ENCODE measurements at places on chromosomes 7 and 10. TPM values are rescaled to one million over a fixed set of nuclear protein-coding genes. Genes with fewer than 3 reads are reported as not detected.

DNA sequence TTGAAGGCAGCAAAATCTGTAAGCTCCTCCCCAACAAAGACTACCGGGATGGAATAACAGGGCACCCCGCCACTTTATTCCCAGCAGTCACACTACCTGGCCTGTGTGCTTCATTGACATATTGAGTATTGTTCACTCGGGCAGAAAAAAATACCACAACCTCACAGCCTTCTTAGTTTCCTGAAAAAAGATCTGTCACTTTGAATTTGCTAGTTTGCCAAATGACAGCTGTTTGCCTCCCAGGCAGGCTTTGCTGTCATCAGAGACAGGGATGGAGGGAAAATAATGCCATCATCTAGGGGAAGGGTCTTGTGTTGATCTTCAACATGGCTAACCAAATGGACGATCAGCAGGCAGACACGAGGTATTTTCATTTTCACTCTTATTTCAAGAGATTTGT is 26.9 kb downstream of the BMPER start:
- no peak for DNase-seq

- DNase-seq: no peak
Observed at GRCh38 chr7:157125376-157126223, 13.1 kb upstream of the UBE3C start.

DNA sequence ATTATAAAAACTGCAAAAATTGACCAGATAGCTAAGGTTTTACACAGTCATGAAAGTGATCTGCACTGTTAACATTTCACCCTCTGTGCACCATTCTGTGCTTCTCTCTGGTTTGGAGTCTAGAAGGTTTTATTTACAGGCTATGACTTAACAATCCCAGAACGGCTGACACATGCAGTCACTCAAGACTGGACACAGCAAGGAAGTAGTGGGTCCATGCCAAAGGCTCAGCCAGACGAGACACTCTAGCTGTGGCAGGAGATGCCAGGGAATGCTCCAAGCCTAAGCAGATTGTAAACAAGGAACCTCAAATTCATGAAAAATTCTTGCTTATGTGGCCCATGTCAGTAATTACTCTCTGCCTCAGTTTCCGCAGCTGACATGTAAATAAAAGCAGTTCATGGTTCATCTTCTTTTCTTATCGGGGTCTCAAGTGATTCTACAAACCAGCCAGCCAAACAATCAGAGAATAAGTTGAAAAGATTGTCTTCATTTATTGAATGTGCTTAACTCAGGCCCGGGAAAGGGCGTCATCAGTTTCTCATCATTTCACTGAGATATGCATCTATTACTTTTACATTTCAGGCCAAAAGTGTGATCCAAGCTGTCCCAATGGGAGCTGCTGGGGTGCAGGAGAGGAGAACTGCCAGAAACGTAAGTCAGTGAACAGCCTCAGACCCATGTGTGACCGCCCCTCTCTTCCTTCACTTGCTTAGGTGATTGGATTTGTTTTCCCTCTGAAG is 132.1 kb downstream of the EGFR start:
- DNase-seq: no peak

DNA sequence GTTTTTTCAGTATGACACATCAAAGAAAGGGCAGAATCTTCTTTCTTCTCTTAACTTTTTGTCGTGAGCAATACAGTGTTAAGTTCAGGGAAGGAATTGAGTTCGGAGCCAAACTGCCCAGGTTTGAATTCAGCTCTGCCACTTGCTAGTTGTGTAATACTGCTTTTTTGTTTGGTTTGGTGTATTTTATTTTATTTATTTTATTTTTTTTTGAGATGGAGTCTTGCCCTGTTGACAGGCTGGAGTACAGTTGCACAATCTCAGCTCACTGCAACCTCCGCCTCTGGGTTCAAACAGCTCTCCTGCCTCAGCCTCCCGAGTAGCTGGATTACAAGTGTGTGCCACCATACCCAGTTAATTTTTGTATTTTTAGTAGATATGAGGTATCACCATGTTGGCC is 539.8 kb upstream of the GALNT17 start:
- no peak for DNase-seq

DNA sequence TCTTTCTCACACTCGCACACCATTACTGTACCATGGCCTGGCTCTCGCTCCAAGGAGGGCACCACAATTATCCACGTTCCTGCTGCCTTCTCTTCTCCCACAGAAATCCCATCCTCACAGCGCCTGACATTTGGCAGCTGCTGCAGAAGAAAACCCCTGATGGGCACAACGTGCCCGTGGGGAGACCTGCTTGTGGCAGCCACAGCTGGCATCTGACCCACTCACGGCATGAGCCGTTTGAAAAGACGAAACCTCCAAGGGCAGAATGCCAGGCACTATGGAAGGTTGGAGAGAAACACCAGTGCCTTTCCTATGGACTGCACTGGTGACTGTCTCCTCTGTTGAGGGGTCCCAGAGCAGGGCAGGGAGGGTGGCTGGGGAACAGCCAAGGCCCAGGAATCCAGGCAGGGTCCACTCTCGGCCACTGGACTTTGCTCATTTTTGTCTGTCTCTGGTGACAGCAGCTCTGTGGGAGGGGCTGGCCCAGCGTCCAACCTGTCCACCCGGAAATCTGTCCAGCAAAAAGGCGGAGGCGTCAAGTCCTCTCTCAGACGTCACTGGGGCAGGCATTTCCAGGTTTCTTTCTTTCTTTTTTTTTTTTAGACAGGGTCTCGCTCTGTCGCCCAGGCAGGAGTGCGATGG is 61.0 kb upstream of the MKRN1 start:
- DNase-seq: no peak

DNA sequence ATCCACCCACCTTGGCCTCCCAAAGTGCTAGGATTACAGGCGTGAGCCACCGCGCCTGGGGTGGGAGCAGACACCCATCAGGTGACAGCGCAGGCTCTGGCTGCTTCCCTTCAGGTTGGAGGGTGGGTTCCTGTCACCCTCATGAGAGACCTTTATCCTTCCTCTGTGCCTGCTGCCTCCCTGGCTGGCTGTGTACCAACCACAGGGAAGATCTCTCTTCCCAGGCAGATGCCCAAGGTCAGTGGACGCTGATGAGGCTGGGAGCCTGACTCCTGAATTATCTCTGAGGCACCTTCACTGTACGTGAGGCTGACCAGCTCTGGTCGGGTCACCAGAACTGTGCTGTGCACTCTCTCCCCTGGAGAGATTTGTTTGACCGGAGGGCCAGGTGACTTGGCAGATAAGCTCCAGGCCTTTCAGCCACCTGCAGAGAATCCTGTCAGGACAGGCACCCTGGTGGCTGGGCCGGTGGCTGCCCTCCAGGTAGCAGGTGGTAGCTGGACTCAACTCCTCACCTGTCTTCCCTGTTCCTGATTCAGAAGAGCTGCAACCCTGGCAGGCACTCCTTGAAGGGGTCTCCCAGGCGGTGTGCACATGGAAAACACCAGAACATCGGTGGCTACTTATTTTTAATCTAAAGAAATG is 251.9 kb downstream of the GLRX3 start:
- DNase-seq: no peak

BTRC gene
- total RNA-seq: 14.2 TPM

OR2A42 gene
- not detected for total RNA-seq
